ENCODE measurements at places on chromosomes 6 and 20. TPM values are rescaled to one million over a fixed set of nuclear protein-coding genes. Genes with fewer than 3 reads are reported as not detected.

The RARS2 gene
- total RNA-seq: 26.8 TPM

The MMUT gene
- total RNA-seq: 14.6 TPM

The PTCHD4 gene
- not detected for total RNA-seq

The GSTA1 gene
- not detected for total RNA-seq

The LRRN4 gene
- total RNA-seq: not detected

The SMOC2 gene
- total RNA-seq: not detected

The EDN3 gene
- 0.39 TPM for total RNA-seq

The COL10A1 gene
- total RNA-seq: not detected

The DOK5 gene
- total RNA-seq: not detected

The PAX1 gene
- not detected for total RNA-seq

The TRIM38 gene
- 29.1 TPM for total RNA-seq

All from activated naive CD8-positive, alpha-beta T cell treated with anti-CD3 and anti-CD28 coated beads, Interleukin-2, amount 10 ng/mL, durations not matched to agents 7 days and 5 days (primary cell).